ENCODE measurements at places on chromosomes 12 and 14.

- no peaks in the 10 kb centered on the region for H3K4me1 ChIP-seq
- DNase-seq: no peak
- no peak overlapping the region for H3K4me3 ChIP-seq
Measured at GRCh38 chr14:106790189-106791036, 1264.0 kb downstream of the TMEM121 start.

GRCh38 chr14:105148604-105149145 lies 19.9 kb downstream of the JAG2 start:
- H3K4me3 ChIP-seq: no peak overlapping the region
- H3K36me3 ChIP-seq: no peaks in the 10 kb centered on the region
- H3K4me1 ChIP-seq: no peaks in the 10 kb centered on the region
- H3K27me3 ChIP-seq: no peaks in the 10 kb centered on the region

GRCh38 chr14:98578204-98578603 lies 693.8 kb downstream of the BCL11B start:
- no peaks in the 10 kb centered on the region for H3K36me3 ChIP-seq
- H3K27me3 ChIP-seq: no peaks in the 10 kb centered on the region
- H3K4me3 ChIP-seq: no peak overlapping the region
- no peak for DNase-seq
- H3K27ac ChIP-seq: no peak overlapping the region
- no peaks in the 10 kb centered on the region for H3K4me1 ChIP-seq

GRCh38 chr12:11758510-11759493 lies 109.3 kb downstream of the ETV6 start:
- peak; percentile 93 for DNase-seq
- peaks cover 10% of the 10 kb centered on the region for H3K36me3 ChIP-seq
- H3K27ac ChIP-seq: peak overlapping the region; percentile 100

- H3K27me3 ChIP-seq: peaks cover 13% of the 10 kb centered on the region
- H3K27ac ChIP-seq: no peak overlapping the region
- DNase-seq: no peak
- H3K4me1 ChIP-seq: no peaks in the 10 kb centered on the region
- H3K36me3 ChIP-seq: no peaks in the 10 kb centered on the region
Measured at GRCh38 chr14:69573205-69573830, 1.4 kb downstream of the CCDC177 start.

DNA sequence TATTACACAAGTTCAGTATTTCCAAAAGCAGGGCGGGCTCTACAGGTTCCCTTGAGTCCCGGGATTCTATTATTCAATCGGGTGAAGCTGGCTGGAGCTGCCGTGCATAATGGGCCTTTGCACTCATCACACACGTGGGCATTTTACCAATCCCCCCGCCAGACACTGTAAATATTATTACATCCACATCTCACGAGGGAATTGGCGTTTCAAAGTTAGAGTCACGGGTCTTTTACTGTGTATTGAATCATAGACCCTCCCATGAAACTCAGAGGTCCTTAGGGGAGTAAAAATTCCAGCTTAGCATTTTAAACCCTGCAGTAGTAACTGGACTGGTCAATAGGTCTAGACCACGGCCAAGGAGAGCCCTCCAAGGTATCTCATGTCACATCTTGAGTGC lies 70.3 kb downstream of the MAP1LC3B2 start:
- no peak overlapping the region for H3K27ac ChIP-seq
- H3K4me3 ChIP-seq: no peak overlapping the region
- no peaks in the 10 kb centered on the region for H3K4me1 ChIP-seq
- H3K27me3 ChIP-seq: peaks cover 6% of the 10 kb centered on the region

- no peaks in the 10 kb centered on the region for H3K36me3 ChIP-seq
- H3K27ac ChIP-seq: no peak overlapping the region
- DNase-seq: no peak
- H3K4me3 ChIP-seq: no peak overlapping the region
- no peaks in the 10 kb centered on the region for H3K4me1 ChIP-seq
Measured at GRCh38 chr12:124238886-124239285, 56.0 kb upstream of the RFLNA start.

- H3K4me1 ChIP-seq: no peaks in the 10 kb centered on the region
- no peaks in the 10 kb centered on the region for H3K27me3 ChIP-seq
- H3K36me3 ChIP-seq: no peaks in the 10 kb centered on the region
- no peak for DNase-seq
- no peak overlapping the region for H3K4me3 ChIP-seq
Measured at GRCh38 chr14:48274826-48275225, 599.4 kb upstream of the MDGA2 start.

GRCh38 chr14:74491956-74492775 lies 939 bp downstream of the NPC2 start:
- H3K27me3 ChIP-seq: no peaks in the 10 kb centered on the region
- peaks cover 7% of the 10 kb centered on the region for H3K4me1 ChIP-seq
- H3K36me3 ChIP-seq: no peaks in the 10 kb centered on the region

- no peak overlapping the region for H3K4me3 ChIP-seq
- H3K4me1 ChIP-seq: no peaks in the 10 kb centered on the region
- H3K27ac ChIP-seq: no peak overlapping the region
- no peak for DNase-seq
- H3K27me3 ChIP-seq: no peaks in the 10 kb centered on the region
Measured at GRCh38 chr12:3746758-3747157, 6.2 kb downstream of the CRACR2A start.

DNA sequence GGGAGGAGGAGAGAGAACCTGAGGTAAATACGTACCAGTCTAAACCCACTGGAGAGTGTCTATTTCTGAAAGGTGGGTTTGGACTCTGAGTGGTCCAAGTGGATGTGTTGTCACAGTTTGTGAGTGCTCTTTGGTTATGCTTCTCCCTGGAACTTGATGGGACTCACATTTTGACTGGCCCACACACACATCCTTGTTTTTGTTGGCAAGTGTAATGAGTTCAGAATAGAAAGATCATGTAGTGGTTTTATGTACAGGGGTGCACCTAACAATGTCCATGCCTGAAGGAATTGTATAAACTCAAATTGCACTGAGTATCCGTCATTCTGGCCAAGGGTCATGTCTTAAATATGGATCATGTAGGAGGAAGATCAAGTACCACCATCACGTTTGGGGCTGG lies 4.8 kb downstream of the PPFIBP1 start:
- no peak overlapping the region for H3K4me3 ChIP-seq
- peaks cover 22% of the 10 kb centered on the region for H3K4me1 ChIP-seq
- no peak overlapping the region for H3K27ac ChIP-seq
